Activated T-helper 1 cell treated with anti-CD3 and anti-CD28 coated beads, Interleukin-12 subunit alpha, Interleukin-12 subunit beta, Interleukin-2, Interleukin-4 antibody, amounts not matched to agents 30 ng/mL and 10 ng/mL and 1 ng/mL, durations not matched to agents 14 hours and 24 hours and 36 hours (primary cell): ENCODE measurements at places on chromosomes 3 and 15. TPM values are rescaled to one million over a fixed set of nuclear protein-coding genes. Genes with fewer than 3 reads are reported as not detected.

TRIM71 gene
- 0.08 TPM in 1 of 2 replicates, not detected in the other for total RNA-seq

TMEM207 gene
- not detected in 2 replicates for total RNA-seq

TF gene
- total RNA-seq: 0.02 TPM in 1 of 2 replicates, not detected in the other

COLQ gene
- total RNA-seq: 0.65 and 0.96 TPM in 2 replicates
